ENCODE measurements at places on chromosomes 2 and 18.

- DNase-seq = no peak
These were observed 47.7 kb downstream of the MAP3K19 start for GRCh38 chr2:134999521-134999920.

DNA sequence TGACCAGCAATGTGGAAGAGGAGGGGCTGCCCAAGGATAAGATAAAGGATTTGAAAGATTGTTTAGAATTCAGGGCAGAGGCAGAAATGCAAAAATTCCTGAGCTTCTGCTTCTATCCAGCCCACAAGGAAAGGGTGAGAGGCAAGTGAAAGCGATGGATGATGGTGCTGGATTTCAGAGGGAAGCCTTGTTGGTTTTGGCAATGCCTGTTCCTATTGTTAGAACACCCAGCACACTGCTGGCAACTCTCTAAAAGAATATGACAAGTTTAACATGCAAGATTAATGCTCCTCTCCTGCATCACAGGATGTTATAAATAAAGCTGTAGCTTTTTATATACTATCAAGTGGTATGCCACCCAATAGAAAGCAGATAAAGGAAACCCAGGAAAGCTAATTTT lies 92.6 kb downstream of the ZNF385B start:
- DNase-seq = no peak

- no peak for DNase-seq
These were observed 15.6 kb upstream of the ASAP2 start for GRCh38 chr2:9191041-9191481.

- DNase-seq = no peak
These were observed 34.7 kb downstream of the ROCK2 start for GRCh38 chr2:11309706-11310105.

DNA sequence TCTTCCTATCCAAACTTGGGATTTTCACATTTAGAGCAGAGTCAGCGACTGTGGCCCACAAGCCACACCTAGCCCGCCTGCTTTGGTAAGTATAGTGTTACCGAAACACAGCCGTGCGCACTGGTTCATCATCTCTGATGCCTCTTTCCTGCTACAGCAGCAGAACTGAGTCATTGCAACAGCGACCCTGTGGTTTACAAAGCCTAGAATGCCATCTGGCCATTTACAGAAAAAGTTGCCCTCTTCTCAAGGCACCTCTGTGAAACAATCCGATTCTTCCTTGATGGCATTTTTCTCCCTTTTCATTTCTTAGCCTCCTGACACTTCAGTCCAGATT lies 10.7 kb upstream of the IAH1 start:
- peak; percentile 19 for DNase-seq

DNA sequence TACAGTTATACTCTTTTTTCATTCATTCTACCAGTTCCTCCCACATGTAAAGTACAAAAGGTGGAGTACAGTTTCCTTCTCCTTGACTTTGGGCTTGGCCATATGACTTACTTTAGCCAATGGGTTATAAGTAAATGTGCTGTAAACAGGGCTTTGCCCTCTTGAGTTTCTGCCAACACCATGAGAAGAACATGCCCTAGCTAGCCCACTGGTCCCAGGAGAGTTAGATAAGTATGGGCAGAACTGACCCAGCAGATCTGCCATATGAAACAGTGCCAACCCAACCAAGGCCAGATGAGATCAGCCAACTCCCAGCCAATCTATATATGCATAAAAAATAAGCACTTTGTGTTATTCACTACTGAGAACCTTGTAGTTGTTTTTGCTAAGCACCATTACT lies 25.5 kb downstream of the ZC3H8 start:
- DNase-seq = peak; percentile 90

GRCh38 chr2:234050455-234051135 lies at the start of gene SPP2:
Gene SPP2, plus strand, starts transcription at chr2:234050702. Its CDS starts 85 bp downstream, at chr2:234050787.
- DNase-seq = no peak

GRCh38 chr2:9690252-9690651 lies 59.5 kb upstream of the YWHAQ start:
- no peak for DNase-seq

- no peak for DNase-seq
These were observed 97.1 kb downstream of the TEX51 start for GRCh38 chr2:126995621-126996377.

DNA sequence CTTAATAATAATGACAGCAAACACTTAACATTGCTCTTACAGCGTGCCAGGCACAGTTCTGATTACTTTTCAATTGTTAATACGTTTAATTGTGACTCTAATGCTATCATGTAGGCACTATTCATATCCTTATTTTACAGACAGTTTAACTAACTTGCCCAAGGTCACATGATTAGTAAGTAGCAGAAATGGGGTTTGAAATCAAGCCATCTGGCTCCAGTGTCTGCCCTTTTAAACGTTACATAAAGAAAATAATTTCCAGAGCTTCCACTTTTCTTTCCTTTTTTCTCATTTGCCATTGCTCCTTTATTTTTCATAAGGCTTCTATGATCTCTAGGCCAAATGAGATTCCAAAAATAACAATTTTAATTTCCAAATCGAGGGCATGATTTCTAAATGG lies 50.6 kb upstream of the IKZF2 start:
- no peak for DNase-seq

GRCh38 chr2:150060341-150060740 lies 427.1 kb downstream of the RND3 start:
- DNase-seq = no peak
